ENCODE measurements at places on chromosomes 2 and 18.

- DNase-seq = no peak
Observed at GRCh38 chr2:164974221-164974620, 18.9 kb upstream of the SLC38A11 start.

DNA sequence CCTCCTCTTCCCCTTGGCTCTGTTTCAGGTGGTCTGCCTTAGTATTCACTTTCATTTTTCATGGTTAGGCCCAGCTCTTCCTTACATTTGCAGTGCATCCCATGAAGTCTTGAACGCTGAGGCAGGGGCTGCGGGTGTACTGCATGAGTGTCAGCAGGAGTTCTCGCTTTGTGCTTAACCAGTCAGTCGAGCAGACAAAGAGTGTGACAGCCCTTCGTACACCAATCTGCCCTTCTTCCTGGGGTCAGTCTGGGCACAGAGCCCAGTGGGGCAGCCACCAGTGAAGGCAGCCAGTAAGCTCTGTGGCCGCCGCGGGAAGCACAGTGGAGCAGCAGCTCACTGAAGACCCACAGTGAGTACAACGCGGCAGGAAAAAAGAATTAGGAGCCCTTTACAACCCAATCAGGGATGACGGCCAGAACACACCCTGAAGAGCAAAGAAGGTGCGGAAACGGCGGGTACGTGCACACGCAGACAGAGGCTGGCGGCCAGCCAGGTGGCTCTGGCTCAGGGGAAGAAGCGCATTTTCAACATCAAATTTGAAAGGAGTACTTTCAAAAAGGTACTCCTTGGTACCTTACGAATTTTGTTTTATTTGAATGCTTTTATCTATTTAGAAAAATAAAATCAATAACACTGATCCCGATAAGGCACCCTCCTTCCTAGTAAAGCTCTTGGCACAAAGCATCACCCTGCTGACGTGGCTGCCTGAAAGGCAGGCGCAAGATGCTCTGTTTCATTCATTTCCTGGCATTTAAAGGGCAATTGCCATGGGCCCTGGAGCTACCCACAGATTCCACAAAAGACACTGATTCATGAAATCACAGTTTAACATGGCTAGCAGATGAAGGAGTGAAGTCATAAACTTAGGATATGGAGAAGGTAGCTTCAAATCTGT, 47.0 kb upstream of the SEMA4C start:
- DNase-seq = no peak

DNA sequence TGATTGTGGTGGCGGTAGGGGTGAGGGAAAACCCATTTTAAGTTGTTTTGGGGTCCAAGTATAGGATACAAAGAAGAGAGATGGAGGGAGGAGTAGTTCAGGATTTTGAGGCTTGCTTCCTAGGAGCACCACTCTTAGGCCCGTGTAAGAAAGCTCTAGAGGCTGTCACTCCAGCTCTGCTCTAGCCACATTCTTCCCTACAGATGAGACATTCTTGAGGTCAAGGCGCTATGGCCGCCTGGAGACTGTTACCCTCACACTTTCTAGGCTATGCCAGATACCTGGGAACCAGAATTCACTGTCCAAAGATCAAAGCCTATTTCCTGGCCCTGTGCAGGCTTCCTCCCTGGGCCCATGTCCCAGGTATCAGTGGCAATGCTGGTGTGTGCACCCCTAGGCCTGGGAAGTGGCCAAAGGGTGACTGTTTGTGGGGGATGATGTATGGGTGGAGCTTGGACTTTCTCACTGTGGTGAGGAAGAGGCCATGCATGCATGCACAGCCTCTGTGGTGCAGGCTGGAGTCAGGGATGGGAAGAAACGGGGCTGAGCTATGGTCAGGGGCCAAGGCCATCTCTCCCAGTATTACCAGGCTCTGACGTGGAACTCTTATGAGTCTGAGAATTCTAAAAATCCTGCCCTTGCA, 7.0 kb upstream of the TTL start:
- no peak for DNase-seq

DNA sequence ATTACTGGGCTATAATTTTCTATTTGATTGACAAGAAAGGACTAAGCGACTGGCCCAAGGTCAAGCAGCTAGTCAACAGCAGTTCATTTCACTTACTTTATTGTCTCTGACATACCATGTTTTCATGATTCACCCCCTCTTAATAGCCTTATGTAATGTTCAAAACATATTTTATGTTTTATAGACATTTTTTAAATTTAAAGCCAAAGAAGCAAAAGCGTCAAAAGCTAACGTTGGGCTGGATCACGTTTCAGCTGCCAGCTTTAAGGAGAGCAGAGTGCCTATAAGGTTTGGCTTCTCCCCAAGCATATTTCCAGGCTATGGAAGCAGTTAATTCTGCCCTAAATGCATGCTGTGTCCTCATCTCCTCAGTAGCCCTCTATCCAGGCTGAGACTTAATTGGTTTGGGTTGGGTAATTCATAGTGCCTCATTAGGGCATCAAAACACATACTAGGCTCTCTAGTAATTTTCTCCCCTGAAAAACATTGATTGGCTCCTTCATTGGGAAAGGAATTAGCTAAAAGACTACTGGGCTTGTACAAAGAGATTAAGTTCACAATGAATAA, 94.8 kb upstream of the CREB1 start:
- no peak for DNase-seq

GRCh38 chr2:139885921-139886498, 1105.8 kb upstream of the NXPH2 start:
- peak; percentile 12 for DNase-seq

DNA sequence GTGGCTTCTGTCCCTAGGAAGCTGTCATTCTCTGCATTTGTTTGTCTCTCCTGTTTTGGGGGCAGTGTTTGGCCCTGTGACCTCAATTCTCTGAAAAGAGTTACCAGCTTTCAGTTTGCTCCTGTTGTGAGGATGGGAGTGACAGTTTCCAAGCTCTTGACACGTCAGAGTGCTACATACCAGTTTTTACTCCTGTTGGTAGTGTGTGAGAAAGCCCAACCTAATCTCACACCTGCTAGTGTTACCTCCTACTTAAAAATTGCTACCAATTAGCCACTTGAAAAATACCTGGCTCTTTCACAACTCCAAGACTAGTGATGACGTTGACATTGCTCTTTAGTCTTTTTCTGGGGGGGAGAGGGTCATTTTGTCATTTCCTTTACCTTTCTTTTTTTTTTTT, 14.1 kb downstream of the SKA1 start:
- no peak for DNase-seq

GRCh38 chr18:77557046-77557587, 307.5 kb downstream of the GALR1 start:
- DNase-seq = no peak

DNA sequence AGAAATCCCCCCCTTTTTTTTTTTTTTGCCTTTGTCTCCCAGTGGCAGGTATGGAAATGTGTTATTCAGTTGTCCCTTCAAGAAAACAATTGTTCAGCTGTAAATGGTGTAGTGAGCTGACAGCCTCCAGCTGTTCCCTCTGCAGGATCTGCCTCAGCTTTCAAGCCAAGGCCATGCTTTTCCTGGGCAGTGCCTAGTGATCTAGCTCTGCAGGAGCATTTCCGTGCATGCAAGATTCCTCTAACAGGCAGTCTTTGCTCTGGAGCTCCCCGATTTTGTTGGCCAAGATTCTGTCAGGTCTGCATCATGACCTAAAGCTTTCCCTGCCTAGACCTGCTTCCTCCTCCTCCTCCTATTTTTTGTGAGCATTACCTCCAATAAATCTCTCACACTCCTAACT, 300.7 kb upstream of the UBE2E3 start:
- no peak for DNase-seq

DNA sequence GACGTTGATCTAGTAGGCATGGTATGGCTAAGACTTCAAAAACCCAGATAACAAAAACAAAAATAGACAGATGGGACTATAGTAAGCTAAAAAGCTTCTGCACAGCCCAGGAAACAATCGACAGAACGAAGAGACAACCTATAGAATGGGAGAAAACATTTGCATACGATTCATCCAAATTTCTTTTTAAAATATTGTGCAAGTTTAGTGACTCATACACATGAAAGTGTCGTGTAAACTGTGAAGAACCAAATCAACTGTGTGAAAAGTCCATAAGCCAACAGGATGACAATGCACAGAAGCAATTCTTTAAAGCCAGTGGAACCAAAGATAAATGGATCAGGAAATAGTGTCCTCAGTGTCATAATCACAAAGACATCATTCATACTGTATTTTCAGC, 671.1 kb downstream of the RNF144A start:
- no peak for DNase-seq

DNA sequence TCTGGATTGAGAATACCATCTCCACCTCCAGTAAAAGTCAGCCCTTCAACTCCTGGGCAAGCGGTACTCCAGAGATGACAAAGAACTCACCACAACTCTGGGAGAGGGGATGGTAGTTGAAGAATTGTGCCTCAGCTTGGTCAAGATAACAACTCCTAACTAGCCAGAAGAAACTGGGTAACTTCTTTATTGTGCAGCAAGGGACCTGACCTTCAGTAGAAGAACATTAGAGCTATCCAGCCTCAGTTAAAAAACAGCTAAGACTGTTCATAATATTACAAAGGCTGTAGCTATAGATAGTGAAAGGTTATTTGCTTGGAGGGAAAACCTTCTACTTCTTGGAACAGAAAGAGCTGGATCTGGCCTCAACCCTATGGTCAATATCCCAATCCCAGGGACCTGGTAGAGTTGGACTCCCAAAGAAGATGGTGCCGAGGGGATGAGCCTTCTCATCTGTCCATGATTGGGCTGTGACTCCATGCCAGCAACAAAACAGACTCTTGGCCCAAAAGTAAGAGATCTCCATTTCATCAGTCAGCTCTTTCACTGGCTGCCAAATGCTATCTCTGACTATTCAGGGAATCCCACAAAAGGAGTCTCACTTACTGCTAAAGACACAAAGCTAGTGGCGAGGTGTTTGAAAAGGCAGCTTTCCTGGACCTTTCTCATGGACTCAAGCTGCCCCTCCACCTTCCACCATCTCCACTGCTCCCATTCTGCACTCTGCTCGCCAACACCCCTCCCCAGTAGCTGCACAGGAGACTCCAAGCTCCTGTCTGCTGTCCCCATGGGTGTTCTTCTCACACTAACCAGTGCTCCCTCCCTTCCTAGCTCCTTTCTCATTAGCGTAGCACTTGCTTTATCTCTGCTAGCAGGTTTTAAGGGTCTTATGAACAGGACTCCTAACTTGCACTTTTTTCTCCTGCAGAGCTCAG, 145.8 kb downstream of the CAPN13 start:
- DNase-seq = peak; percentile 24

DNA sequence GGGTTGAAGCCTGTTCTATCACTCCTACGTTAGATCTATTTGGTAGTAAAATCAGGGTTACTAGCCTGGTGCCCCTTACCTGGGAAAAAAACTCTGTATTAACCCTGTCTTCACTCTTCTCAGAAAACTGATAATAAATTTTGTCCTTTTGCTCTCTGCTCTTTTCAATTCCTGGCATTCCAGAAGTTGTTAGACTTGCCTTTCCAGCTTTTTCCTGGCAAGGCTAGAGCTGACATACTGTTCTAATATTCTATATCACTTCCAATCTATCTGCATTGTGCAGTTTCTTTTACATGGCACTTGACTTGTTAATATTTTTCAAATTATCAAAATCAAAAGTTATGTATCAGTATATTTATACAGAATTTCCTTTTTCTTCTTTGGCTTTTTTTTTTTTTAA, 162.2 kb downstream of the FIGN start:
- no peak for DNase-seq

DNA sequence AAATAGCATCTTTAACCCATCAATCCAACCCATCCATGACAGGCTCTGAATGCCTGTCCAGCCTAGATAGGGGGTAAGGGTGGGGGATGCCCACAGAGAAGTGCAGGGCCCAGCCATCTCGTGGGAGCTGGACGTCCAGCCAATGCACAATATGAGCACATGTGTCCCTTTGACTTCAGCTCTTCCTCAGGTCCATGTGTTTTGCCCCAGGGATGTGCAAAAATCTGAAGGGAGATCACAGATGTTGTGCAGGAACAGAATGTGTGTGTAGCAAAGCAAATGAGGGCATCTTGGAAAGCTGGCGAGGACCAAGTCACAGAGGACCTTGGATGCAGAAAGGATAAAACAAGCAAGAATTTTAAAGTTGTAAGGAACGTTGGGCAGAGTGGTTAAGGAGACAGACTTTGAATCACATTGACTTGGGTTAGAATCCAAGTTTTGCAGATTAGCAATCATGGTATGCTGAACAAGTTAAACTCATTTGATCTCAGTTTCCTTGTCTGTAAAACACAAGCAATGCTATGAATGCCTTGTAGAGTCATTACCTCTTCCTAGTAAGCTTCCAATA, 104.5 kb downstream of the TTC32 start:
- DNase-seq = no peak

DNA sequence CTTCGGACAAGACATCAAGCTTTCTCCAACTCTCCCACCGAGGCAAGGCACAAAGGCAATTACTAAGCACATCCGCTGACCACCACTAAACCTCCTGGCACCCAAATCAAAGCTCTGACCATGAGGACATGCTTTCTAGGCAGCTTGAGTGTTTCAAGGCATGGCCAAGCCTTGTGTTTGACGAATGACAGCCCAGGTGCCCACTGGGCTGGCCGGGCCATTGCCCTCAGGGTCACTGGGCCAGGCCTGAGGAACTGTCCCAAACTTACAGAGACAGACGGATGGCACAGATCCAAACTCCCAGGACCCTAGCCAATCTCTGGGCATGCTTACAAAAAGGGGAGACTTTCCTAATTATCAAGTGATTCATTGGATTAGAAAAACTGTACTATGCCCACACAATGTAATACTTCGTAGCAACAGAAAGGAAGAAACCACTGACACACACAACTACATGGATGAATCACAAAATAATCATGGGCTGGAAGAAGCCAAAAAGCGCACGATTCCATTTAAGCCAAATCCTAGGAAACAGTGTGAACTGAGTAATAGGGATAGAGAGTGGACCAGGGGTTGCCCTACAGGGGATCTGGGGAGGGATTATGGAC, 20.2 kb downstream of the CRACDL start:
- no peak for DNase-seq

DNA sequence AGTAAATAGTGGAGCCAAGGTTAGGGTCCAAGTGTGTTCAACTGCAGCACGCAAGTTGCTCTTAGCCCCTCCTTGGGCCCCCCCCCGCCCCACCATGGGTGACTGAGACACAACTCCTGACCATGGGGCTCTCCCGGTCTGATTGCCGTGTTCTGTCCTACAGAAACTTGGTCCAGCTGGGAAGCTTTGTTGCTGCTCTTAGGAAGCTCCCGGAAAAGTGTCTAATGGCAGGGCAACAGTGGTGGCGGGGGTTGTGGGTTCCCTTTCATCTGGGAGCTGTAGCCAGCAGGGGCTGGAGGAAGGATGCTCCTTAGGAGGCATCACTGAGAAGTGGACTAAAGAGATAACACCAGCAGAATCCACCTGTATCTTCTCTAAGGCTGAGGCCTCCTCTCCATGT, 111.1 kb downstream of the CYP26B1 start:
- DNase-seq = no peak

- no peak for DNase-seq
Observed at GRCh38 chr2:40435426-40436092, 16.3 kb downstream of the SLC8A1 start.

Data from NAMALWA (cell line).